ENCODE measurements at places on chromosomes 13 and 19. TPM values are rescaled to one million over a fixed set of nuclear protein-coding genes. Genes with fewer than 3 reads are reported as not detected.

CFAP97D2 gene
- not detected for polyA plus RNA-seq

RNF225 gene
- not detected for polyA plus RNA-seq

SIGLEC14 gene
- 0.26 TPM for polyA plus RNA-seq

TTC9B gene
- not detected for polyA plus RNA-seq

- no peak for DNase-seq
These were observed 6.8 kb downstream of the TMED1 start for GRCh38 chr19:10828981-10829821.

DNA sequence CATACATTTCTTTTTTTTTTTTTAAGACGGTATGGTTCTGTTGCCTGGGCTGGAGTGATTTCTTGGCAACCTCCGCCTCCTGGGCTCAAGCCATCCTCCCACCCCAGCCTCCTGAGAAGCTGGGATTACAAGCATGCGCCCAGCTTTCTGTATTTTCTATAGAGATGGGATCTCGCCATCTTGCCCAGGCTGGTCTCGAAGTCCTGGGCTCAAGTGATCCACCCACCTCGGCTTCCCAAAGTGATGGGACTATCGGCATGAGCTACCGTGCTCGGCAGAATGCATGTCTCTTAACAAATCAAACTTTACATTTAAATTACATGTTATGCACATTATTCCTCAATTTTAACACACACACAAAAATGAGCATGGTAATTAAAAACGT lies 1.2 kb downstream of the NDUFA13 start:
- DNase-seq: no peak

C19orf73 gene
- 3.9 TPM for polyA plus RNA-seq

DNA sequence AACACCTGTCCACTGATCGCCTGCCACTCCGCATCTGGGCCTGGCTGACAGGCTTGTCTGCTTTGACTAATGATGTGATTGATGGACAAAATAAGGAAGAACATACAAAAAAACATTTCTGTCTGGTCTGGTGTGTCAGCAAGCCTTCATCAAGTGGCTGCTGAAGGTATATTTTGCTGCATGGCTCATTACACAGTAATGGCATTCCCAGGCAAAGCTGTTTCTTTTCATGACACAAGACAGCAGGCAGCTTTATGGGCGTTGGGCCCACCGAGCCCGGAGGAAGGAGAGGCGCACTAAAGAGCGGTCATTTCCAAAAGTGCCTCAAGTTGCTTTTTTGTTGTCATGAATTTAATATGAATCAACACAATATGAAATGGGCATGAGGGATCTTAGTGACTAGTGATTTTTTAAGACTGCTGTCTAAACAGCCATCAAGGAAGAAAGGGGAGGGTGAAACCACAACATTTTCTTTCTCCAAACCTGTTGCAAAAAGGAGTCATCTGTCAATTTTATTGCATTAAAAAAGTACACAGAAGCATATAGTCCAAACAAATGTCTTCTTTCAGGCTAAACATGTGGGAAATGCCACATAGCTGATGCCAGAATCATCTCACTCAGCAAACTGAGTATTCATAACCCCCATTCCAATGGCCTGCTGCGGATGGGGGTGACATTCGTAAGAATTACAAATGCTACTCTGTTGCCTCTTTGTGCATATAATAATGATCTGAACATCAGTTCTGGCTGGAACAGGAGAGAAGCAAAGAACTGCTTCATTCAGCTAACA lies 476.6 kb downstream of the ZNF536 start:
- DNase-seq: peak; percentile 84

DNA sequence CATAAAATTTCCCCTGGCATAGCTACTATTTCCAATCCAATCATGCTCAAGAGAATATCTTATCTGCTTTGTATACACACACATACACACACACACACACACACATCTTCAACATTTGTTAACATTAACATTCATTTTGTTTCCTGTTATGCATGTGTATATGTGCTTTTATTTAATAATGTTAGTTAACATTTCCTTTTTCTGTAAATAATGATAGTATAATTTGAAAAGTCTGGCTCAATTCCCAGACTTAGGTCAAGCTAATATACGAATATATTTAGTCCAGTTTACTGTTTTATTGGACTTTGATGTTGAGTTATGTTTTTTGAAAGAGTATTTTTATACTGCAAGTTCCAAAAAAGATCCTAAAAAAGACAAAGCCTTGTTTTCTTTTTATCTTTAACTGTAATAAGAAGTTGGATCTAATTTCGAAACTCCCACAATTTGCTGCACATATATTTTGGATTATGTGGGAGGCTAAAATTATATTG lies 1072.4 kb downstream of the EFNB2 start:
- peak; percentile 73 for DNase-seq

CEACAM7 gene
- not detected for polyA plus RNA-seq

CDC42EP5 gene
- 19.3 TPM for polyA plus RNA-seq

PRR36 gene
- 1.1 TPM for polyA plus RNA-seq

- DNase-seq: no peak
These were observed 2.5 kb upstream of the CILP2 start for GRCh38 chr19:19535311-19536191.

DNA sequence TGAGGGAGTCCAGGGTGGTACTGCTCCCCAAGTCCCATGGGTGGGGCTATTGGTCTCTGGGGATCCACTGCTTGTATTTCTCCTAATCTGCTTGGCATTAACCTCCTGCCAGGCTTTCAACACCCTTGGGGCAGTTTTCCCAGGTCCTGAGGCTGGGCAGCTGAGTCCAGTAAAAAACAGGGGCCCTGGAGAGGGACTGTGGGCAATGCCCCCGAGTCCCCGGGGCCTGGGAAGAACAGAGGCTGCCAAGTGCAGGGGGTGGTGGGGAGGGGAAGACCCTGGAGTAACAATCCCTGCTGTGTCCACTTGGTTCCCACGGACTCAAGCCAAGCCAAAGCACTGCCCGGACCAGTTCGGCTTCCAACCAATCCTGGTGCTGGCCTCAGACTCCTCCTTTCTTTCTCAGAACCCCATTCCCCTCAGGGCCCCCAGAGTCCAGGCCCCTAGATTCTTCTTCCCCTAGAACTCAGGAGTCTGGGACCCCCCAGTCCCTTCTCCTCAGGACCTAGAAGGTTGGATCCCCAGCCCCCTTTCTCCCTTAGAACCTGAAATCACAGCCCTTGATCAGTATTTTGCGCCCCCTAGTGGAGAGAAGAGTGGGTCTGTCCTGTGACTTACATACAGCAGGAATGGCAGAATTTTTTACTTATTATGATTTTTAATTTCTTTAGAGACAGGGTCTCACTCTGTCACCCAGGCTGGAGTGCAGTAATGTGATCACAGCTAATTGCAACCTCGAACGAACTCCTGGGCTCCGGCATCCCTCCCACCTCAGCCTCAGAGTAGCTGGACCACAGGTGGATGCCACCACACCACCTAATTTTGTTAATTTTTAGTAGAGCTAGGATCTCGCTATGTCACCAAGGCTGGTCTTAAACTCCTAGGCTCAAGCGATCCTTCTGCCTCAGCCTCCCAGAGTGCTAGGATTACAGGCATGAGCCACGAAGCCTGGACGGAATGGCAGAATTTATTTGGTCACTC lies 3.7 kb upstream of the CLPTM1 start:
- DNase-seq: peak; percentile 68

DNA sequence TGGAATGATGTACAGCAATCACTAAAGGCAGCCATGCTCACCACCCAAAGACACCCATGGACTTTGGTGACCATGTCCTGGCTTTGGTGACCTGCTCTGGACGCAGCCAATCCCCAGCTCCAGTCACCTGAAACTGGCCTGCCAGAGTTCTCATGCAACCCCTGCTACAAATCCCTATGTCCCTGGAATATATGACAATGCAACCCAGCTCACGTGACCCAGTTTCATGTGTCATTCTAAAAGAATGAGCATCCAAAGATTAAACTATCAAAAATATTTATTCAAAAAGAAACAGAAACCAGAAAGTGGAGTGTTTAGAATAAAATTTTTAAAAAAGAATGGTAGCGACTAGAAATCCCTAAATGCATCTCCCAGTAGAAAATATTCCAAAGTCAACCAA lies 203.3 kb upstream of the IRS2 start:
- DNase-seq: no peak

ZNF578 gene
- polyA plus RNA-seq: 0.69 TPM

- DNase-seq: no peak
These were observed 656 bp downstream of the PCCA start for GRCh38 chr13:100089465-100090032.

DNA sequence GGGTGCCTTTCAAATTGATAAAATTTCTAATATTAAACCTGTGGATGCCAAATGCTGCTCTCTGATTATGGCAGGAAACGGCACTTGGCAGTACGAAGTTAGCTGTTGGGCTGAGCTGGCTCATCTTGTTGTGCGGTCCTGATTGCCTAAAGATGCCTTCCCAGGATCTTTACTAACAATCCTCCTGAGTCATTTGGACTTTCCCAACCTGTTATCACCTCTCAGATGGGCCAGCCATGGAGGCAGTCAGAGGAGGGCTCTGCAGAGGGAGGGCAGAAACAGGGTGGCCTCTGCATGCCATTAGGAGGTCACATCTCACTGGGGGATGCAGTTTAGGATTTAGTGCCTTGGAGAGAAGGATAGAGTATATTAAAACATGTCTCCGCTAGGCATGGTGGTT lies 27.3 kb downstream of the ALOX5AP start:
- DNase-seq: no peak

GRCh38 chr19:10070730-10071446 lies 15.2 kb upstream of the SHFL start:
- no peak for DNase-seq

GRCh38 chr13:40682449-40683240 lies 16.2 kb upstream of the FOXO1 start:
- no peak for DNase-seq

KLK6 gene
- polyA plus RNA-seq: 30.3 TPM

DNA sequence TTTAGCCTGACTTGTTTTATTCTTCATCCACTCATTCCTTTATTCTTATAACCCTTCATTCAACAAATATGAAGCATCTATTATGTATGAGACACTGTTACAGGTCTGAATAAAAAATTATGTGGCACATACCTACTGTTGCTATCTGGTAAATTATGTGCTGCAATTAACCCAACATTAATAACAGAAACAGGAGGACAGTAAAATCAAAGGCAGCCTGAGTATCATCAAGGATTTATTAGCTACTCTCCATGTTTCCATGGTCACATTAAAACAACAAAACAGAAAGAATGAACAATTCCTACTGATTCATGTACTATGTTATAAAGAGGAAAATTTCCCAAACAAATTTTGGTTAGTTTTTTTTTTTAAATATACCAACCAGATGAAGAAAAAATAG lies 43.9 kb downstream of the RAP2A start:
- peak; percentile 66 for DNase-seq

GRCh38 chr13:40056898-40057619 lies 401.6 kb downstream of the COG6 start:
- DNase-seq: no peak

ZSCAN22 gene
- 1.1 TPM for polyA plus RNA-seq

MCOLN1 gene
- 25.7 TPM for polyA plus RNA-seq

- DNase-seq: no peak
These were observed 71.8 kb downstream of the CDADC1 start for GRCh38 chr13:49319551-49319950.

DNA sequence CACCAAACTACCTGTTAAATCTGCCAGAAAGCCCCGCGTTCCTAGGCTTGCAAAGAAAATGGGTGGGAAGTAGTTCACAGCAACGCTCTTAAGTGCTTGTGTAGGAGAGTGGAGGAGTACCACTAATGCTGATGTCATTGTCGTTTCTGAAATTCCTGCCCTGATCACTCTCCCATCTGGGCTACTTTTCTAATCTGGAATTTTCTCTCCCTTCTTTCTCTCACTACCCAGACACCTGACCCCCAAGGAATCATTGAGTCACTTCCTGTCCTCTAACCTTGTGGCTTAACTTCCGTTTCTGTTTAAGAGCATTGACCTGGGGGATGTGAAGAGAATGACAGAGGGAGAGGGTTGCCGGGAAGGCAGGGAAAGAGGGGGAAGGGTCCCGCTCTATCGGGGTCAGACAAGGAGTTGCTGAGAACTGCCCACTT lies 98.7 kb downstream of the STARD13 start:
- DNase-seq: no peak

- DNase-seq: no peak
These were observed 640.5 kb downstream of the GPC5 start for GRCh38 chr13:92038905-92039304.

ZNF492 gene
- not detected for polyA plus RNA-seq

DNA sequence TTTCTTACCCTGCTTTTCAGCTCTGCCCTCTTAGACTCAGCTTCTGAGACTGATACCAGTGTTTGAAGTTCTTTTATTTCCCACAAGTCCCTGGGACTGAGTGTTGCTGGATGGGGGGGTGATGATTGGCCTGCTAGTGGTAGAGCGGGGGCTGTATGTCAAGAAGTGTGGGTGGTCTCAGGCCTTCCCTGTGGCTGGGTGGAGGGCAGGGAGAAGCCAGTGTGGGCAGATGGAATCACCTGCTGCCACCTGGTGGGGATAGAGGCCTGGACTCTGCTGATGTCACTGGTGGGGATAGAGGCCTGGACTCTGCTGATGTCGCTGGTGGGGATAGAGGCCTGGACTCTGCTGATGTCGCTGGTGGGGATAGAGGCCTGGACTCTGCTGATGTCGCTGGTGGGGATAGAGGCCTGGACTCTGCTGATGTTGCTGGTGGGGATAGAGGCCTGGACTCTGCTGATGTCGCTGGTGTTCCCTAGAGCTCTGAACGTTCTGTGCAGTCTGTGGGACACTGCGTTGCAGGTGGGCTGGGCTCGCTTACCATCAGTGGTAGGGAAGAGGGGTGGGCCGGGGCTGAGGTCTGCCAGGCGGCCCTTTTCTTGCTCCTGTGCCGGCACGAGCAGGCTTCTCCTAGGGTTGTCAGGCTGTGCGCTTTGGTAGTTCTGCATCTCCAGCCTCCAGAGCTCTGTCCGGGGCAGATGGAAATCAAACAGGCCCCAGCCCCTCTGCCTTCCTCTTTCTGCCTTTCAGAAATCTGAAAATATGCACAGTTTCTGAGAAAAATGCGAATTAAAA lies 101.3 kb downstream of the ARHGEF7 start:
- peak; percentile 70 for DNase-seq

DNA sequence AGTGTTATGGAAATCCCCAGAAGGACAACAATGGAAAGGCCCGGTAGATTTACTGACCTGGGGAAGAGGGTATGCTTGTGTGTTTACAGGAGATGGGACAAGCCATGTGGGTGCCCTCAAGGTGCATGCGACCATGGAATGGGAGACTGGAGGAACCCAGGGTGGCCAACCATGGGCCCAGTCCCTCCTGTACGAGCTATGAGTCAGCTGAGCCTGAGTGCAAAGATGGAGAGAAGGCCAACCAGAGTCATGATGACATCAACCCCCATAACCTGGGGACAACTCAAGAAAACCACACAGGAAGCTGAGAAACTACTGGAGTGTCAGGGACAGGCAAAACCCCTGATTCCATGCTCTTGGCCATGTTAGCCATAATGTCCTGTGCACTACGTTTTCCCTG lies 7.8 kb downstream of the ZNF350 start:
- no peak for DNase-seq

CGB2 gene
- polyA plus RNA-seq: not detected

GRCh38 chr13:90455067-90455466 lies 892.4 kb upstream of the MIR17HG start:
- no peak for DNase-seq

KLHL26 gene
- 5.6 TPM for polyA plus RNA-seq
